Mammary epithelial cell (primary cell): ENCODE measurements at places on chromosomes 7 and 10. TPM values are rescaled to one million over a fixed set of nuclear protein-coding genes. Genes with fewer than 3 reads are reported as not detected.

- no peak for DNase-seq
These were observed 16.7 kb downstream of the AQP1 start for GRCh38 chr7:30928254-30928872.

DNA sequence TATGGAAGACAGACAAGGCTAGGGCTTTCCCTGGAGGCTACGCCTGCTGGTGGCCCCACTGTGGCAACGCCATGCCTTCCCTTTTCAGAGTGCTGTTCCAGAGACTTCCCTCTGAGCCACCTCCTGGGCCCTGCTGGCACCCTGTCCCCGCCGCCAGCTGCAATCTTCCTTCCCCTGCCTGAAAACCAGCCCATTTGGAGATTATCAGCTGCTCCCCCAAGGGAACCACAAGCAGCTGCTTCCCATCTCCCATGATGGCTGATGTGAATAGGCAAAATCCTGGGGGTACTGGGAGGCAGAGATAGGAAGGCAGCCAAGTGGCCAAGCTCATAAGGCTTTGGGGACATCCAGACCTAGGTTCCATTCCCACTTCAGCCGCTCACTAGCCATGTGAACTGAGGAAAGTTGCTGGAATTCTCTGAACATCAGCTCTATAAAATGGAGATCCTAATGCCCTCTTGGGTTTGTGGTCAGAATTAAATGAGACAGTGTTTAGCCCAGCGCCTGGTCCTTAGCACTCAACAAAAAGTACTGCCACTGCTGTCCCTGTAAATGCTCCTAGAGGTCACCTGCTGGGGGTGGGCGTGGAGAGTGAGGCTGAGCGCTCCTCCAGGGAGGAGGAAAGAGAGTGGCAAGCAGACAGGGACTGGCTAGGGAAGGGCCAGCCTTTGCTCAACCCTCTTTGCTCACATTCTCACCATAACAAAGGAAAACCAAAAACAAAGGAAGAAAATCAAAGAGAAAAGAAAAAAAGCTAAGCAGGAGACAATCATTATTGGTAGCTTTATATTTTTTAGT lies 5.9 kb downstream of the TSPAN33 start:
- DNase-seq = no peak

GRCh38 chr7:112784603-112785002 lies 5.6 kb downstream of the TMEM168 start:
- no peak for DNase-seq

CWF19L1 gene
- total RNA-seq = 27.5 and 30.0 TPM in 2 replicates

GRCh38 chr10:650886-651615 lies 38.4 kb downstream of the DIP2C start:
- no peak for DNase-seq

GRCh38 chr10:29710128-29710527 lies 75.4 kb upstream of the SVIL start:
- DNase-seq = no peak

TDRD1 gene
- 0.17 TPM for total RNA-seq

DNA sequence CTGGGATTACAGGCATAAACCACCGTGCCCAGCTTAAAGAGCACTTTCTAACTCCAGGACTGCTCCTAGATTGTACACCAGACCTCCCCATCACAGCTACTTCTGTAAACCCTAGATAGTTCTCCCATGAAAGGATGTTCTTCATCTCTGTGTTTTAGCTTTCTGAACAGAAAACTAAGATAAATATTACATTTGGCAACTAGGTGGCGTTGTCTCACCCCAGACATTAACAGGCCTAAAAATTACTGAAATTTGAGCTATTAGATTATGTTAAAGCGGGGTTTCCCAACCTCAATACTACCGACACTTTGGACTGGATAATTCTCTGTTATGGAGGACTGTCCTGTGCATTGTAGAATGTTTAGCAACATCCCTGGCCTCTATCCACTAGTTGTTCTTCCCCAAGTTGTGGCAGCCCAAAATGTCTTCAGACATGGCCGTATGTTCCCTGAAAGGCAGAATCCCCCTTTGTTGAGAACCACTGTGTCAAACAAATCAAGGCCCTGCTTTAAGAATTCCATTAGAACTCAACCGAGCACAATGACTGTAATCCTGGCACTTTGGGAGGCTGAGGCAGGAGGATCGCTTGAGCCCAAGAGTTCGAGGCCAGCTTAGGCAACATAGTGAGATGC lies 19.1 kb downstream of the ATOH7 start:
- DNase-seq = peak; percentile 46

COL28A1 gene
- 0.16 TPM in 1 of 2 replicates, not detected in the other for total RNA-seq

- peak; percentile 63 for DNase-seq
These were observed 109.3 kb downstream of the GRK5 start for GRCh38 chr10:119316729-119317097.

DNA sequence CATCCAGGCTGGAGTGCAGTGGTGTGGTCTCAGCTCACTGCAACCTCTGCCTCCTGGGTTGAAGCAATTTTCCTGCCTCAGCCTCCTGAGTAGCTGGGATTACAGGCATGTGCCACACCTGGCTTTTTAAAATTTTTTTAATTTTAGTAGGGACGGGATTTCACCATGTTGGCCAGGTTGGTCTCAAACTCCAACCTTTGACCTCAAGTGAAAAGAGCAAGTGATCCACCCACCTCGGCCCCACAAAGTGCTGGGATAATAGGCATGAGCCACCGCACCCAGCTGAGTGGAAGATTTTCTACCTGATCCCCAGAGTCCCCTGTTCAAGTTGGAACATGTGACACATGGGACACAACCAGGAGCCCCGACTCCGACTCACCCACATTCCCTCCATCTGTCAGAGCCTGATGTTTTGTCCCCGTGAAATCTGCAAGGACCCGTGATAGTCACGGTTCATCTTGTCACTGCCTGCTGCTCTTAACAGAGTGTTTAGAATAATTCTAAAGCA lies 104.5 kb downstream of the SMURF1 start:
- no peak for DNase-seq

DNA sequence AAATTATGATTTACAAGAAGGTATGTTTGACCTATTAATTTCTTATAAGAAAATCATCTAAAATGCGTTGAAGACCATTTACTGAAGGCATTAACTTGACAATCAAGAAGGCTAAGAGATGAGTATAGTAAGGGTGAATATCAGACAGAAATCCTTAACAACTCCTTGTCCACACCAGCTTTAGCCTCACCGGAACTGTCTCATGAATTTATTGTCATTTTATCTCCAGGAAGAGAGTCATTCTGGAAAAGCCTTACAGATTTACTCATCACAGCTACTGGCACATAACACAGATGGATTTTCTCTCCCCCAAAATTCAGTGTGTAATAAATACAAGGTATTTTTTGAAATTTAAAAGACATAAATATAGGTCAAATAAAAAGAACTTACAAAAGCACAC lies 129.4 kb upstream of the LSM8 start:
- DNase-seq = no peak

PRKAR1B gene
- 22.0 and 34.5 TPM in 2 replicates for total RNA-seq

GRCh38 chr7:27118580-27118979 lies 12.0 kb downstream of the HOXA4 start:
- DNase-seq = peak; percentile 6

SGMS1 gene
- total RNA-seq = 37.3 TPM

- DNase-seq = no peak
These were observed 513.6 kb downstream of the SORCS3 start for GRCh38 chr10:105154736-105155135.

- no peak for DNase-seq
These were observed 30.3 kb upstream of the GPAM start for GRCh38 chr10:112213836-112214235.

- DNase-seq = no peak
These were observed 37.7 kb upstream of the LRGUK start for GRCh38 chr7:134089446-134089845.

DNA sequence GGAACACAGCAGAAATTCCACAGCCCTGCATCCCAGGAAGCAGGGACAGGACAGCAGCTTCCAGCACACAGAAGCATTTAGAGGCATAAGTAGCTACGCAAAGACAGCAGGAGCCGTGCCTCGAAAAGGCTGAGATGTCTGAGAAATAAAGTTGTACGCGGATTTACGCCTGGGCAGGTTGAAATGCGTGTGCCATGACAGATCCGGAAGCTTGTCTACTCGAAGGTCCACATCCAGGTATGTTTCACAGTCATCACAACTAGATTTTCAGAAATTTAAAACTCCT lies 26.1 kb downstream of the DIP2C start:
- no peak for DNase-seq

SLC25A13 gene
- total RNA-seq = 23.2 and 31.5 TPM in 2 replicates

GRCh38 chr7:149070372-149071125 lies 20.0 kb downstream of the ZNF786 start:
- DNase-seq = no peak

DNA sequence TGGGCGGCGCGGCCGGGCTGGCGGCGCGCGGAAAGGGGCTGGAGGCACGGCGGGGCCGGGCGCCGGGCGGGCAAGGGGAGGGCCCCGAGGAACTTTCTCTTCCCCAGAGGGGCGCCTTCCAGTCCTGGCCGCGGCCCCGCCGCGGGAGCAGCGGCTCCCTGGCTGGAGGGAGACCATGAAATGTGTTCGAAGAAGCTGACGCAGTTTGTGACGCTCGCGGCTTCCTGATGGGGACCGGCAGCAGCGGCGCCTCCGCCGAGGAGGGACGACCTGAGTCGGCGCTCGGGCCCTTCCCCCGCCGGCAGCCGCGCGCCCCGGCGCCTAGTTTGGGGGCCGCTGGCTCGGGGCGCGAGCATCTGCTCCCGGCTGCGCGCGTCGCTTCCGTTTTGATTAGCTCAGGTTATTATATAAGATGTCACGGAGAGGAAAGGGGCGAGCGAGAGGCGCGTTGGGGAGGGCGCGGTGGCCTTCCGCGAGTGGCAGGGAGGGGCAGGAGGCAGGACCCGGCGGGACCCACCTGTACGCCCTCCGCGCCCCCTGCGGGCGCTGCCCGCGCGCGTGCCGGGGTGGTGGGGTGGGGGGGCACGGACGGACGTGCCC lies 57.1 kb upstream of the PCGF5 start:
- DNase-seq = peak; percentile 51

GRCh38 chr7:151888079-151889067 lies 11.5 kb upstream of the PRKAG2 start:
- no peak for DNase-seq

CAMK2B gene
- 0.33 TPM for total RNA-seq

UTF1 gene
- not detected in 2 replicates for total RNA-seq

RTKN2 gene
- total RNA-seq = 2.7 TPM

GRCh38 chr10:120110196-120110595 lies 217.7 kb downstream of the SEC23IP start:
- DNase-seq = peak; percentile 1

SLC13A4 gene
- total RNA-seq = not detected

SLIT1 gene
- not detected for total RNA-seq

DNA sequence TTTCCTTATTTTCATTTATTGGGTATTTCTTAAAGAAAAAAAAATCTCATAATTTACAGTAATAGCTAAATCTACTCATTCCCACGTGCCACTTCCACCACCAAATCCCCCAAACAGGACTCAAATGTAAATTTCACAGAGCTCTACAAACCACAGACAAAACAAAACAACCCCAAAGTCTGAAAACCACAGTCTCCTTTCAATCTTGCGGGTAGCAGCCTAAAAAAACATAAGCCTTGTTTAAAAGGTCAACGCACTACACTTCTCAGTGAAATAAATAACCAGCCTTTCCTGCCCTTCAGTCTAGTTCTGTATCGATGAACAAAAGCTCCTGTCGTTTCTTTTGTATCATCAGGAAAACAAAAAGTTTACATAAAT lies 121.8 kb upstream of the AFAP1L2 start:
- DNase-seq = no peak

GRCh38 chr7:24764972-24765744 lies 7.9 kb upstream of the GSDME start:
- no peak for DNase-seq

NEURL1 gene
- total RNA-seq = 0.50 TPM

- DNase-seq = no peak
These were observed 53.7 kb upstream of the SP4 start for GRCh38 chr7:21374134-21374533.

DNA sequence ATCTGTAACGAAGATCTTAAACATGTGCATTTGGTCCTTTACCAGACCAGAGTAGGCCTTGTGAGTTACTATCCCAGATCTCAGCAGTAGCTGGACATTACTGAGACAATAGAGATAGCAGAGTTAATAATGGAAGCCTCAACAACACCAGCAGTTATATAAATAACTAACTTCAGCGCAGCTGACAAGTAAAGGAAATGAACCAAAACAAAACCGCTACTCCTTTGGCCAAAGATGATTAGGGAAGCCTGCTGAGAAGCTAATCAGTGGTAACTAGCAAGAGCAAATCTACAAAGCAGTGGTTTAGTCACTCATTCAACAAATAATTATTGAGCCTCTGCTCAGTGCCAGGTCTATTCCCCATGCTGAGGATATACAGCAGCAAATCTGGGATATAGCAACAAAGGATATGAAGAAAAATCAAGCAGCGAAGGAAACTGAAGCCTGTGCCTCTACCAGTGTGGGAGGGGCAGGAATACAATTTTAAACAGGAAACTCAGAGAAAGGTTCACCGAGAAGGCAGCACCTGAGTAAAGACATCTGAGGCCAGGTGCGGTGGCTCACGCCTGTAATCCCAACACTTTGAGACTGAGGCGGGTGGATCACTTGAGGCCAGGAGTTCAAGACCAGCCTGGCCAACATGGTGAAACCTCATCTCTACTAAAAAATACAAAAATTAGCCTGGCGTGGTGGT lies 103.6 kb downstream of the ELMO1 start:
- DNase-seq = no peak

DNA sequence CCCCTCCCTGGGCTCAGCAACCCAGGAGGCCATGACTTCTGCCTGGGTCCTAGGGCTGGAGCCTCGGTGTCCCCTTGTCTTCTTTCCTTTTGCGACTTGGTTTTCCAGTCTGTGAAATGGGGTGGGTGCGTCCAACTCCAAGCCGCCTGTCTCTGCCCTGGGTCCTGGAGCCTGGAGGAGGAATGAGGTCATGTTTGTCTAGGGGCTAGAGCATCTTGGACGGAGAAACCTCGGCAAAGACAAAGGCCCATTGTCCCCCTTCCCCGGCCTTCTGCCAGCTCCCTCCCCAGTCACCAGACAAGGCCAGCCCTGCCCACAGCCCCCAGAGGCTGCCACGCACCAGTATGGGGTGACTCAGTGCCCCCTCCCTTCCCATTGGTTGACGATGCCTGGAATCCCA lies 39.8 kb upstream of the ELN start:
- peak; percentile 70 for DNase-seq

PDCD4 gene
- 133 and 142 TPM in 2 replicates for total RNA-seq

PGAM2 gene
- not detected for total RNA-seq

C10orf67 gene
- total RNA-seq = 0.16 and 0.35 TPM in 2 replicates

- DNase-seq = peak; percentile 58
These were observed 5.2 kb downstream of the TAX1BP1 start for GRCh38 chr7:27745064-27745583.

DNA sequence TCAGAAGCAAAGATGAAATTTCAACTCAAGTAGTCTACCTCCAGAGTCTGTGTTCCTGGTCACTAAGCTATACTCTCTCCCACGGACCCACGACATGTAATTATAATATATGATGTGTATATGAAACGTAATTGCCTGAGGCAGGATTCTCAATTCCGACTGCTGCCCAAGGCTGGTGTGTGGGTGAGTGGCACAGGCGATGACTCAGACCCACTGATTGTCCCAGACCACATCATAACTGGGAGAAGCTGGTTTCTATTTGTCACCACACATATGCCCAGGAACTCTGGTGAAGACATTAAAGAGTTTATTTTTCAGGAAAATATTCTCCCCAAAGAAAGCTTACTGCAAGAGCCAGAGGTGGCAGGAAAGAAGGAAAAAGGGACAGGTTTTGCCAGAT lies 219.3 kb downstream of the JAZF1 start:
- peak; percentile 72 for DNase-seq

CLDN12 gene
- 45.3 and 48.6 TPM in 2 replicates for total RNA-seq

PPP1R3C gene
- 11.3 TPM for total RNA-seq

KLHDC10 gene
- 20.5 and 22.3 TPM in 2 replicates for total RNA-seq

- DNase-seq = no peak
These were observed 108.9 kb downstream of the ORC5 start for GRCh38 chr7:104098890-104099289.
